ENCODE measurements at places on chromosomes 11 and 22. TPM values are rescaled to one million over a fixed set of nuclear protein-coding genes. Genes with fewer than 3 reads are reported as not detected.

GRCh38 chr11:59545179-59546020 is 34.1 kb downstream of the OR4D9 start:
- no peak for DNase-seq

DNA sequence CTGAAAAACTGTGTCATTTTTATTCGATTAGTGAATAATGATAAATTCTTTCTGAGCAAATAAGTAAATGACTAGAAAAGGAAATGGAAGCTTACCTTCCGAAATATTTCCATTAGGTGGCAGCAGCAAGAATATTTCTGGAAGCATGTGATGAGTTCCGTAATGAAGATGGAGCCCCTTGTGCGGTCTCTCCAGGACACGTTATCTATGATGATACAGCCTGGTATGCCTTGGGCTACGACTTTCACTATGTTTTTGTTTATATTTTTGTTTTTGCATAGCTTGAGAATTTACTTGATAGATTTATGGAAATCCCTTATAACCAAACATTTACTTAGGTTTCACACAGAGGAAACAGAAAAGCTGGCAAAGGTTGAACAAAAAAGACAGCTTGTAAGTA is 25.7 kb downstream of the CASP5 start:
- peak; percentile 67 for DNase-seq

DEPDC7 gene
- total RNA-seq, result 2.6 TPM

GRCh38 chr11:102611291-102611690 is 13.8 kb downstream of the MMP20 start:
- DNase-seq, result no peak

GRCh38 chr11:130220311-130221035 is 60.9 kb downstream of the ST14 start:
- no peak for DNase-seq

PNPLA5 gene
- not detected for total RNA-seq

GRCh38 chr11:128738942-128739341 is 45.1 kb downstream of the FLI1 start:
- no peak for DNase-seq

KRTAP5-8 gene
- not detected for total RNA-seq

- DNase-seq, result no peak
Measured at GRCh38 chr11:45560913-45561281, 104.5 kb downstream of the CHST1 start.

PAMR1 gene
- 0.77 TPM for total RNA-seq
